Stimulated activated CD8-positive, alpha-beta memory T cell treated with anti-CD3 and anti-CD28 coated beads, Interleukin-4, amount 100 ng/mL, for 4 hours (primary cell): ENCODE measurements at places on chromosomes 3 and 15.

- no peak for DNase-seq
These were observed 99.6 kb downstream of the VPS8 start for GRCh38 chr3:184911570-184911969.

GRCh38 chr15:62124176-62124972, 40.7 kb downstream of the C2CD4B start:
- DNase-seq = no peak

DNA sequence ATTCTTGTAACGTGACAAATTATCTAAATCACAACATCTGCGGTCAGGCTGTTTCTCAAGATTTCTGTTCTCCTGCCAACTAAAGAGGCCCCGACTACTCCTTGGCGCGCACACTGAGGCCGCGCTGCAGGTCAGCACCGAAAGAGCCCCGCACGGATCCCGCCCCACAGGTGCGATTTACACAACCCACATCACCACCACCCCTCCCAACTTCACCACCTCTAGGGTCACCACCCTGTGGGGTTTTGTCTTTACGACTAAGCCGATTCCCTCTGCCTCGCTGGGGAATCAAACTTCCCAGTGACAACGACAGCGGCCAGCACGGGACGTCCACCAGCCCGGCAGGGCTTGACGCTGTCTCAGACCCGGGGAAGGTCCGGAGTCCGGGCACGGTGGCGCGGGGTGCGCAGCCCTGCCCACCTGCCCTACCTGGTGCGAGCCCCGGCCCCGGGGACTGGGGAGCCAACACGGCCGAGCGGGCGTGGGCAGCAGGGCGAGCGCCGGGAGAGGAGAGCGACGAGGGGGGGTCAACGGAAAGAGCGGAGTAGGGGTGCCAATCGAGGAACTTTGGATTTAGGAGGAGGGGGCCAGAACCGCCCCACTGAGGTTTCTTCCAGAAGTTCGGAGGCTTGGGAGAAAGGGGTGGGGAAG, 764 bp downstream of the UACA start:
- no peak for DNase-seq

- DNase-seq = no peak
These were observed 69.3 kb downstream of the MCTP2 start for GRCh38 chr15:94300612-94301011.

- no peak for DNase-seq
These were observed 125.2 kb downstream of the ANXA2 start for GRCh38 chr15:60272623-60273022.
